ENCODE measurements at places on chromosomes 13 and 19.

GRCh38 chr19:10290876-10291553 lies 1.3 kb downstream of the ICAM5 start:
- DNase-seq = no peak

DNA sequence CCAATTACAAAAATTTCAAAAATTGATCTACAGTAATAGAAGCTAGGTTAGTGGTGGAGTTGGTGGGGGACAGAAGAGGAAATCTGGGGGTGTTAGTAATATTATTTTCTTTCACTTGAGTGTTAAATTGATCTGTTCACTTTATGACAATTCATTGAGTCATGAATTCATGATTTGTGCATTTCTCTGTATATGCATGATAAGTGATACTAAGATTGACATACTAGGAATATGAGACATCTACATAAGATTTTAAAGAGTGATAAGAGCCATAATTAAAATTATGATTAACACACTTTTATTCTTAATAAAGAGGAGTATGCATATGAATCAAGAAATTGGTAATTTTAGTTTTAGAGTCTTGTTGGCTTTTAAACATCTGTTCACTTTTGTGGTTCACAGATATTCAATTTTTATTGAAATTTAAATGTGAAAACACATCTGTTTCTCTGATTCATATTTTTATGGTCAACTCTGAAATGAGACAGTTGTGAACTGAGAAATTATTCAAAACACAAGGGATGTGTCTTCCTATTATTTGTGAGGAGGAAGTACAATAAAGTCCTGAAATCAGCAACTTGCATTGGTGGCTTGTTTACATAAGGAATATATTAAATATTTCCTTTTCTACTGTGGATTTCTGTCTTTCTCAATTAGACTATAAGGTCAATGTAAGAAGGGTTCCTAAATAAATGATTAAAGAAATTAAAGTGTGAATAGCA lies 196.5 kb downstream of the ITGBL1 start:
- DNase-seq = no peak

GRCh38 chr19:1269478-1270212 lies 513 bp downstream of the CIRBP start:
- DNase-seq = peak; percentile 85

- DNase-seq = no peak
Observed at GRCh38 chr19:19654441-19654840, 9.0 kb downstream of the ATP13A1 start.

GRCh38 chr19:3194106-3195087 lies 8.7 kb downstream of the NCLN start:
- no peak for DNase-seq

Measured in thymus (tissue), 14 donors.